ENCODE measurements at places on chromosomes 2 and 18.

- DNase-seq = no peak
These were observed 26.2 kb upstream of the MGAT5 start for GRCh38 chr2:134227666-134228065.

DNA sequence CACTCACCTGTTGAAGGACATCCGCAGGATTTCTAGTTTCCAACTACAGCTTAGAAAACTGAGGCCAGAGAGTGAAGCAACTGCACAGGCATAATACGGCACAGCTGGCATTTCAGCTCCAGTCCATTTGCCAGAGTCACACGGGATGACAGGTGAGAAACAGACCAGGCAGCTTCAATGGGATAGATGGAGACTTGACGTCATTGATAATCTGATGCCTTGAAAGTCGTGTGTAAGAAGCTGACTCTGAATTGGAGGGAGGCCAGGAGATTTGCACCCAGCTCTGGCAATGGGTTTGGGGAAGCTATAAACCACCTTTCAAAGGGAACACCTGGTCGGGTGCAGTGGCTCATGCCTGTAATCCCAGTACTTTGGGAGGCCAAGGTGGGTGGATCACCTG lies 12.4 kb upstream of the DNMT3A start:
- DNase-seq = no peak

DNA sequence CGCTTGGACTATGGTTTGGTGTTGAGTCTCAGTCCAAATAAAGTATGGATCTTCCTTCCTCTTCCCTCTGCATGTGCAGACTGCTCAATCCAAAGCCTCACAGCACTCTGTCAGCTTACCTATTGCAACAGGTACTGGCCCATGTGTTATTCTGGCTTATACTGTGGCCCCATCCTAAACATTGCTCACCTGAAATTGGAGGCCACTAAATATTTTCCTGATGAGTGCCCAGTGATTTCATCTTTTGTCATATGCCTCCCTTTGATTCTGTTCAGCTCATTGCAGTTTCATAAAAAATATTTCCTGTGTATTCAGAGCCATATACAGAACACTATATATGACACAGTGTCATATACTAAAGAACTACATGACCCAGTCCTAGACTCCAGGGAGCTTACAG lies 86.3 kb upstream of the FAM136A start:
- no peak for DNase-seq

- peak; percentile 72 for DNase-seq
These were observed 8.7 kb downstream of the CEP68 start for GRCh38 chr2:65064728-65065552.

DNA sequence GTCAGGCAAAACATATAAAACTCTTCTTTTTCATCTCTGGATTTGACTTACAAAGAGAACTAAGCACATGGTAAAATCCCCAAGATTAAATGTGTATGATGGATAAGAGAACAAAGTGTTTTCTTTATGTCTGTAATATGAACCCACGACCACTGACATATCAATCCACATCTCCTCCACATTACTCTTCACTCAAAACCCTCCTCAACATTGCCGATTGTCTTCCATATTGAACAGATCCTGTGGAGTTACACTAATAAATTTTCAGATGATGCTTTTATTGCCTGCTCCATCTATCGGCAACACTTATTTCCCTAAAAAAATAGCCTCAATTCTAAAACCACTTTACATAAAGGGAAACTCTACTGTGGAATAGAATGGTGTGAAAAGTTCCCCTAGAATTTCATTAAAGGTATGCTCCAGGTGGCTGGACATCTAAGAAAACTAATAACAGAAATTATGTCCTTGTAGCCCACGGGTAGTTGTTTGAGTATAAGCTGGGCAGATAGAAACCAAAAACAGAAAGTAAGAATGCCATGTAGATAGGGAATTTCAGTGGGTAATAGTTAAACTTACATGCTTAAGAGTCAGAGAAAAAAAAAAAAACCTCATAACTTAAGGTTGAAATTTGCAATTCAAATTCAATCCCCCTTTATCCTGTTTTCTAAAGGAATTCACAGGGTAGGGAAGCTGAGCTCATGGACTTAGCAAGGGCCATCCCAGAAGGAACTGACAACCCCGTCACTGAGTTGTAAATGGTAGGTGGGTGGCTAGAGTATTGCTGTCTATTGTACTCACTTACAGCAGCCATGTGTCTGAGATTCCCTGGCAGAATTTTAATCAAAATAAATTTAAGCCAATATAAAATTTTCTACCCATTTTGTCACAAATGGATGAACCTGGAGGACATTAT lies 305.4 kb upstream of the LYPD1 start:
- no peak for DNase-seq

DNA sequence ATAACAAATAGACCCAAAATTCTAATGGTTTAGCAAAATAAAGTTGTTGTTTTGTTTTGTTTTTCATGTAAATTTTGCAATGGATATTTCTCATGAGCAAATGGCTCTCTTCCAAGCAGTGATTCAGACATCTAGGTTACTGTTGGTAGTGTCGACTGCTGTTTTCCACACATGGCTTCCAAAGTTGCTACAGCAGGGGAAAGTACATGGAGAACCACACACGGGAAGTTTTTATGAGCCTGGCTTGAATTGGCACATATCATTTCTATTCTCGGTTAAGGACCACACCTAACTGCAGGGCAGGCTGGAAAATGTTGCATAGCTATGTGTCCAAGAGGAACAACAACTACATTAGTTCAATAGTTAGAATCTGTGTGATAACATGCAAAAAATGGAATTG lies 262.1 kb downstream of the GALNT13 start:
- no peak for DNase-seq

DNA sequence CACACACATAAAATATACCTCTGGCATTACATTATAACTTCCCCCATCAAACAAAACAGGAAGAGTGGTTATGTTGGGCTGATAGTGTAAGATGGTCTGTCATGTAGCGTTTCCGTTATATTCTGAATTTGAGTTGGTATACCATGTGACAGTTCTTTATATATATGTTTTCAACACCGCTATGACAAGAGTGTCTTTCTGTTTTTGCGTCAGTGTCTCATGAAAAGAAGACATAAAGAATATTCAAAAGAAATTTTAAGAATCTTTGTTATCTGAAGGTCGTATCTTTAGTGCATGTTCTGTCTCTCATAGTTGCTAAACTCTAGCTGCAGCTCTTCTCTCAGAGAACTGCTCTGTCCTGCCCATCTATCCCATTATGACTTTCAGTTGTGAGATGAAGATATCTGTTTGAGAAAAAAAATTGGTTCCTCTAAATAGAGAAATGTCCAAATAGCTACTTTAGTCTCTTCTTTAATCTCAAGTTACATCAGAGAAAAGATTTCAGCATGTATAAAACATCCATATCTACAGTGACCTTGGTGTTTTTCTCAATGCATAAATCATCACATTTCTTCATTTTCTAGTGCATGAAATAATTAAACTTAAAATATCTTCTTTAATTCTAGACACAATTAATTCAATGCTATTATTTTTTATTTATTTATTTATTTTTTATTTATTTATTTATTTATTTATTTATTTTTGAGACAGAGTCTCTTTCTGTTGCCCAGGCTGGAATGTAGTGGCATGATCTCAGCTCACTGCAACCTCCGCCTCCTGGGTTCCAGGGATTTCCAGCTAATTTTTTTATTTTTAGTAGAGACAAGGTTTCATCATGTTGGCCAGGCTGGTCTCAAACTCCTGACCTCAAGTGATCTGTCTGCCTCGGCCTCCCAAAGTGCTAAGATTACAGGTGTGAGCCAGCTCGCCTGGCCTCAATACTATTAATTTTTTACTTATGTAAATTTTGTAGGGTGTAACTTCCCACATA lies 24.3 kb upstream of the PSME4 start:
- DNase-seq = peak; percentile 46

DNA sequence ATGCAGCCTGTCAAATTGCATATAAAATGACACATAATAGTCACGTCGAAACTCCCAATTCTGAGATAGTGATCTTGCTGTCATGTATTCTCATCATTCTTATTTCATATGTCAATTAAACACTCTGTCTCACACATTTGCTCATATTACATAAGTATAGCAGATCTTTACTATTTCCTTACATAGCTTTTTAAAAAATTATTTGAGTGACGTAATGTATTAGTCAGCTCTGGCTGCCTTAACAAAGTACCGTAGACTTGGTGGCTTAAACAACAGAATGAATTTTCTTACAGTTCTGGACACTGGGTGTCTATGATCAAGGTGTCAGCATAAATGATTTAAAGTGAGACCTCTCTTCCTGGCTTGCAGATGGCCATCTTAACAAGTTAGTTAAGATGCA lies 1032.3 kb upstream of the NRXN1 start:
- no peak for DNase-seq

DNA sequence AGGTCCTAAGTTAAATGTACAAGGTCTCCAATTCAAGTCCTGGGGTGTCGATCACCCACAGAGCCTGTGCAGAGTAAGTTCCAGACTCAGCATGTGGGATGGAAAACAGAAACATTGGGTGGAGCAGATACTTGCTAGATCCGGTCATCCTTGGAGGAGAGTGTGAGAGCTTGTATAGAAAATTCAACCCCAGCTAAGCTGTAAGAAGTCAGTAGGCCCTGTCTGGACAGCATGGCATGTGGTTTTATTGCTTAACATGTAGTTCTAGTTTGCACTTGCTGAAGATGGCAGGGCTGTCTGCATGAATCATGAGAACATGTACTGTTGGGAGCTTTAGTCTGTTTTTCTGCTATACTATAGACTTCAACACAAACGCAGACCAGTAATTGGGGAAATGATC lies 189.6 kb upstream of the RMP24 start:
- no peak for DNase-seq

- no peak for DNase-seq
These were observed 45.1 kb downstream of the CDH19 start for GRCh38 chr18:66558773-66559172.

DNA sequence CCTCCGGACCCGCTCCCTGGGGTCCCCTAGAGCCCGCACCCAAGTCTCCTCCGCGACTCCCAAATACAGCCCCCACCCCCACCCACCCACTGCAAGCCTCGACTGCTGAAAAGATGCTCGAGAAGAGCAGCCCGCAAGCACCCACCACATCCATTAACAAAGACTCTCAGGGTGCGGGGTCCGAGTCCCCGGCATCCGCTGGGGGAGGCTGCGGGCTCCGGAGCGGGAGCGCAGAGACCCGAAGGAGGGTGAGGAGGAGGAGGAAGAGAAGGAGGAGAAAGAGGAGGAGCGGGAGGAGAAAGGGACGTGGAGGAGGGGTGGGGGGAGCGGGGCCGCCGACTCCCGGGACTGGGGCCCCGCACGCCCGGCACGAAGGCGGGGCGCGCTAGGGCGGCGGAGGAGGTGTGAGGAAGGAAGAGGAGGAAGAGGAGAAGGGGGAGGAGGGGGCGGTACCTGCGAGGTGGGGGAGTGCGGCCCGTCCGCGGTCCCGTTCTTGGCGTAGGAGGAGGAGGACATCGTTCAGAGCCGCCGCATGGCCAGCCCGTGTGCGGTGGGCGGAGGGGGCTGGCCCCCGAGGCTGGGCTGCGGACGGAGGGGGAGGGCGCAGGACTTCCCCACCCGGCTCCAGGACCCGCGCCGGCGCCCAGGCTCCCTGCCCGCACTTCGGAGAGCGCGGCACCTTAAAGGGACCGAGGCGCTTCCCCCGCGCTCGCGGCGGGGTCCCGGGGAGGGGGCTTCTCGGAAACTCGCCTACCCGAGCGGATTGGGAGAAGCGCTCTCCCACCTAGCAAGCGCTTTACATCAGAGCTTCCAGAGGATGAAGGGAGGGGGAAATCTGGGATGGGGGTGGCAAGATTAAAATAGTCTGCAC lies at the start of gene CACNB4:
Gene CACNB4, minus strand, starts transcription at position 549 of the 871 bp plus-strand sequence.
- no peak for DNase-seq

DNA sequence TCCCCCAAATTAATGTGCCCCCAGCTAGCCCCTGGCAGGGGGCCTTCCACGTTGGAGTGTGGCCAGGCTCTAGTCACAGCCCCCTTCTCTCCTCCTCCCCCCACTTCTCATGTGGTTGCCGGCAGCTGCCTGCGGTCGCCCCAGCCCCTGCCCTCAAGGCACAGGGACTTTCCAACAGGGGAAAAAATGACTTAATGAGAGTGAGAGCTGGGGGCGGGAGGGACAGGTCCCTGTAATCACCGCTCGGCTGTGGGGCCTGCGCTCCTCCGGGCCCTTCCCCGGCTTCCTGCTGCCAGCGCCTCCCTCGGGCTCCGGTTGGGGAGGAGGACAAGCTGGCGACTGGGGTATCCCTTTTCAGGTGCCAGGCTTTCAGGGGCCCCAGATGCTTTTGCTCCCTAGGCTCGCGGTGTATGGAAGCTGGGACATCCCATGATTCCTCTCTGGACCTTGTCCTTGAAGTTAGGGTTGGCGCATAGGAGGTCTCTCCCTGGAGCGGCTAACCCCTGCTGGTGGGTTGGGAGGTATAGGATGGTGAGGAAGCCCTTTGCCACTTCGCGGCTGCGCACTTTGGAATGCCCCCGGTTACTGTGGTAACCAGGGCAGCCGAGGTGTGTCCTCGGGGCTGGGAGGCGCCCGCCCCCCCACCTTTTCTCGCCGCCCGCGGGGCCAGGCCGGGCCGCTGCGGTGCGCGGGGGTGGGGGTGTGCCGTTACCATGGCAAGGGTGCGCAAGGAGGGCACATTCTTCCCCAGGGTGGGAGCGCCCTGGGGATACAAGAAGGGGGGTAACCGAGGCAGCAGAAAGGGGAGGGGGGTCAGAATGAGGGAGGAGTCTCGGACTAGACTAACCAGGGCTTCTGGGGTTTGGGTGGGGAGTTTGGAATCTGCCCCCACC lies 16.1 kb downstream of the WNT10A start:
- peak; percentile 55 for DNase-seq

- DNase-seq = no peak
These were observed 30.0 kb upstream of the BMP10 start for GRCh38 chr2:68901199-68901514.

DNA sequence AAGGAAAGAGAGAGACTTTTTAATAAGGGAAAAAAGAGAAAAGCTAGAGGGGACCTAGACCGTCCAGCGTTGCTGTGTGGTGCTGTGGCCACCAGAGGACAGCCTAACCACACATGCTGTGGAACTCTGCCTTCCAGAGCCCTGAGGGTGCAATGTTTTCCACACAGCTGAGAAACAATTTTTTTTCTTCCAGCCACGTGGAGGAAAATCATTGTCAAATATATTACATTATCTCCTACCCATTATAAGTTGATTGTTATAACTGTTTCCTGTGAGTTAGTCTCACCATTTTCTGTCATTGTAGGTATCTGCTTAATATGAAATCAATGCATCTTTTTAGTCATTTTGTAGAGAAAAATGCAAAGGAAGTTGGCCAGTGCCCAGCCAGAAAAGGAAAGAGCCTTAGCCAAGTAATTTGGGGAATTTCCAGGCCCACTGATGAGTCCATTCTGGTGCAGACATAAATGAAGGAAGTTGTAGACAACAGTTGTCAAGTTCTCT lies 5.9 kb upstream of the MRPL19 start:
- peak; percentile 64 for DNase-seq

GRCh38 chr2:30115141-30115980 lies 31.4 kb upstream of the YPEL5 start:
- DNase-seq = peak; percentile 81
